Glomerular endothelial cell (primary cell): ENCODE measurements at places on chromosomes 7 and 10. TPM values are rescaled to one million over a fixed set of nuclear protein-coding genes. Genes with fewer than 3 reads are reported as not detected.

The POLR3A gene
- total RNA-seq, result 18.2 and 18.3 TPM in 2 replicates

The SMARCD3 gene
- 5.5 and 5.6 TPM in 2 replicates for total RNA-seq

DNA sequence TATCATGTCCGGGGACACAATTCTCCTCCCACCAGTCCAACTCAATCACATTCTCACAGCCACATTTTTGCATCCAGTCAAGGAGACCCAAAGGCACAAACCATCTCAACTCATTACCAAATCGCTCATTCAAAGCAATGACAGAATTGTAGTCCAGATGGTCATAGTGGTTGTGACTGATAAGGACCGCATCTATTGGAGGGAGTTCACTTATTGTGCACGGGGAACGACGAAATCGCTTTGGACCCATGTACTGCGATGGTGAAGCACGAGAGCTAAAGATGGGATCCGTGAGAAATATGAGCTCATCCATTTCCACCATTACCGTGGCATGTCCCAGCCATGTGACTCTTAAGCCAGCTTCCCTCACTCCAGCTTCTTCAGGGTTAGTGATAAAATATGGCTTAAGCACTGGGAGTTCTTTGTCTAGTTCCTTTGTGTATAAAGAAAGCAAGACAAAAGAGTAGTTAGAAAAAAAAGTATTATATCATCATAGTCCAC is 29.1 kb downstream of the NAPEPLD start:
- DNase-seq, result no peak

The CUZD1 gene
- total RNA-seq, result 0.35 and 1.4 TPM in 2 replicates
